Nucleus accumbens (tissue), 56 donors: ENCODE measurements at places on chromosomes 1 and 21.

DNA sequence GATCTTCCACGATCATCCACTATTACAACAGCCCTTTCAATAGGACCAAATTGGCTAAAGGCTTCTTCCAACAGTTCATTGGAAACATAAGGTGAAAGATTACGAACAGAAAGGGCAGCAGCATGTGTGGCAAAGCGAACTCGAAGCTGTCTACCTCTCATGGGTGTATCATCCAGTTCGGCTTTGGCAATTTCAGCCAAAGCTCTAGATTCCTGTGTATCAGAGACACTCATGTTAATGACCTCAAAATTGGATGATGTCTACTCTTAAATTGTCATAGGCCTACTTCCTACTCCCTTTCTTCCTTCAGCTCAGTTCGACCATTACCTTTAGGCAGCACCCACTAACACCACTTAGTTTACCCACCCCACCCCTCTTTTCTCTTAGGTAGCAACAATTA lies 2.2 kb downstream of the SFPQ start:
- no peak for DNase-seq

DNA sequence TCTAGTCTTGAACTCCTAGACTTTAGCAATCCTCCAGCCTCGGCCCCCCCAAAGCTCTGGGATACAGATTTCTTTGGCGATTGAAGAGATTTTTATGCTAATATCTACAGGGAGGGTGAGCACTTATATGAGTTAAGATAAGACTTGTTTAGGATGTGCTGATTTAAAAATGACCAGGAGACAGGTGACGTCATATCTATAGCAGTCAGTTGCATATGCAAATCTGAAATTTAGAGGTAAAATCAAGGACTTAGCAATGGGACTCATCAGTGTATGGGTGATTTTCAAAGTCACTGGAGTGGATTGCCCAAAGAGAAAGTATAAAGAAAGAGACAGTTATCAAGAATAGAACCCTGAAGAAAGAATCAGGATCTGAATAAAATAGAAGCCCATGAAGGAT lies 394.5 kb downstream of the ADGRL2 start:
- DNase-seq: no peak

GRCh38 chr1:85118751-85119150 lies 70.5 kb upstream of the MCOLN3 start:
- no peak for DNase-seq

GRCh38 chr1:31861346-31861745 lies 45.5 kb upstream of the SPOCD1 start:
- no peak for DNase-seq
